ENCODE measurements at places on chromosomes 1 and 21.

- no peak for DNase-seq
Observed at GRCh38 chr1:25106976-25107642, 125.2 kb downstream of the SYF2 start.

GRCh38 chr1:239943761-239944160 lies 147.9 kb upstream of the FMN2 start:
- no peak for DNase-seq

DNA sequence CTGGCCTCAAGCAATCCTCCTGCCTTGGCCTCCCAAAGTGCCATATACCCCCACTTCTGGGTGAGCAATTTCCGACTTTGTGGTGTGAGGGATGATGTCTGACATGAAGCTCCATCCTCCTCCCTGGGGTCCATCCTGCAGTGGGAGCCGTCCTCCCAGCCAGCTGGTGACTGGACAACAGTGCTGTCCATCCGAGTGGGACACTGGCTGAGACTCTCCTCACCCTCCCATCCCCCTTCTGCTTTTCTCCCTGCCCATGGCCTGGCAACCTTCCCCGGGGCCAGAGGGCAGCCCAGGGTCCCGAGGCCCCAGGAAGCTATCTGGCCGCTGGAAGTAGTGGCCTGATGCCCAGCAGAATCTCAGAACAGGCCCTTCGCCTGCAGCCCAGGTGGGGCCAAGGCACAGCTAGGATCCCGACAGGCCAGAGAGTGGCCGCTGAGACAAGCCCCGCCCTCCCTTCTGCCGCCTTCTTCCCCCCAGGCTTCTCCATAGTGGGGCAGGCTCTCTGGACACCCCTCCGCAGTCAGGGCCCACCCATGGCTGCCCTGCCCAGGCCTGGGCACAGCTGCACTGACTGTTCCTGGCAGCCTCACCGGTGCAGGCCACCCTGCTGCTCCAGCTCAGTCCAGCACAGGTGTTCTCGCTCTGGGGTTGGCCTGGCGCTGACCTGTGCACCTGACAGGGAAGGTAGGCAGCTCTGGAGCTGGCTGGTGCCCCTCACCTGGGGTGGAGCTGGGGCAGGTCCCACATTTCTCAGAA lies 8.4 kb upstream of the FAAP20 start:
- DNase-seq: no peak

DNA sequence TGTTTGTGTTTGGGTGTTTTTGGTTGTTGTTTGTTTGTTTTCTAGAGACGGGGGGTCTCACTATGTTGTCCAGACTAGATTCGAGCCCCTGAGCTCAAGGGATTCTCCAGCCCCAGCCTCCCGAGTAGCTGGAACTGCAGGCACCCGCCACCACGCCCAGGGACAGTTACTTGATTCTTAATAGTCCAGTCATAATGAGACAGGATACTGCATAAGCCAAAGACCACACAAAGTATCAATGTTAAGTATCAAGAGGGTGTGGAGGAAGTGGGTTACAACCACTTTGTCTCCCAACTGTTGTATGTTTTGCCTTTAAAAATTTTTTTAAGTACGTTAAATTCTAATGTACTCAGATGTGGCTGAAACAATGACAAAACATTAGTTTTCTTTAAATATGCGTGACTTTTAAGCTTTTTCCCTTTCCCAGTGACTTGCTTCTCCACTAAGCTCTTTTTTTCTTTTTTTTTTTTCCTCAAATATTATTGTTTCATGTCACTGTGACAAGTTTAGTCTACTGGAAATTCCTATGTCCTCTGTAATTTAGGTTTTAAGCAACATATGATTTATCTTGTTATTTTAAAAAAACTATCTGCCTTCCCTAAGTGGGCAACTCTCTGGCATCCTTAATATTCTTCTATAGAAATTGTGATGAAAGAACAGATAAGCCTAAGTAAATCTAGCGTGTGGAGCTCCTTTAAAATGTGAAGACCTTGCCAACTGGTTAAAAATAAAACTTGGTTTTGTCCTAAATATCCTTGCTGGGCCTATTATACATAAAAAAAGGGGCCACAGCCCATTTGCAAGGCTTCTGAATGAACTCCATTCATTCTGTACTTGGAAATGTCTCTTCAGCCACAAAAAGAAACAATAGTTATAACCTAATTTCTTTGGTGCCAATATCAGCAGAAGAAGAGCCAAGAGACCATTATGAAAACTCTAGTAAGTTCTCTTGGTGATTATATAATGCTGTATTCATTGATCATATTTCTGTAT lies 56.2 kb upstream of the DPH5 start:
- no peak for DNase-seq

DNA sequence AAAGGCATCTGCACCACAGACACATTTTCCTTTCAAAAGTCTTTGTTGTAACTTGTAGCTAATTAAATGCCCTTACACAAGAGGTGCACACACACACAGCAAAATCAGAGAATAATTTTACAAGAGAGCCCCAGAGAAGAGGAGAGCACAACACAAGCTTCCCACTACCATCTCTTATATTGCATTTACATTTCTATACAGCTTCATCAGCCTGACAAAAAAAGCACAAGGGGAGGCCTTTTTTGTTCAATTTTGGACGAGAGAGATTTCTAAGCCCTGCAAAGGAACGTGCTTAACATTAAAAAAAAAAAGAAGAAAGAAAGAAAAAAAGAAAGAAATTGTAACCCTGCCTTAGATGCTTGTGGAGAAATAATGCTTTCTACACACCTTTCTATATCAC lies 17.1 kb upstream of the ESRRG start:
- no peak for DNase-seq

GRCh38 chr1:83994111-83994510 lies 4.8 kb downstream of the TTLL7 start:
- no peak for DNase-seq

All from cortex of kidney (tissue), 1 donor.